ENCODE measurements at places on chromosomes 1 and 21. TPM values are rescaled to one million over a fixed set of nuclear protein-coding genes. Genes with fewer than 3 reads are reported as not detected.
A peak's percentile ranks its signal among the peaks of the same experiment; 100 is the strongest.

GRCh38 chr1:87044840-87045239, 130.4 kb downstream of the HS2ST1 start:
- no peak overlapping the region for H3K27ac ChIP-seq
- H3K36me3 ChIP-seq: no peaks in the 10 kb centered on the region
- H3K27me3 ChIP-seq: no peaks in the 10 kb centered on the region
- peaks cover 16% of the 10 kb centered on the region for H3K4me1 ChIP-seq
- peak; percentile 48 for DNase-seq

CSMD2 gene
- not detected for total RNA-seq

- DNase-seq: no peak
- peaks cover 14% of the 10 kb centered on the region for H3K4me1 ChIP-seq
- peaks cover 1% of the 10 kb centered on the region for H3K36me3 ChIP-seq
- no peak overlapping the region for H3K4me3 ChIP-seq
- no peaks in the 10 kb centered on the region for H3K27me3 ChIP-seq
- no peak overlapping the region for H3K27ac ChIP-seq
Observed at GRCh38 chr1:193068013-193068412, 8.6 kb downstream of the RO60 start.

GRCh38 chr1:237804516-237804915, 86.2 kb downstream of the ZP4 start:
- no peaks in the 10 kb centered on the region for H3K27me3 ChIP-seq
- H3K4me3 ChIP-seq: no peak overlapping the region
- no peak overlapping the region for H3K27ac ChIP-seq
- H3K36me3 ChIP-seq: no peaks in the 10 kb centered on the region
- no peak for DNase-seq

NBPF19 gene
- total RNA-seq: 38.1 TPM

DISC1 gene
- 3.3 TPM for total RNA-seq

GRCh38 chr1:78871249-78871648, 135.3 kb downstream of the ADGRL4 start:
- no peaks in the 10 kb centered on the region for H3K27me3 ChIP-seq
- H3K4me1 ChIP-seq: no peaks in the 10 kb centered on the region
- no peaks in the 10 kb centered on the region for H3K36me3 ChIP-seq
- H3K4me3 ChIP-seq: no peak overlapping the region

DNA sequence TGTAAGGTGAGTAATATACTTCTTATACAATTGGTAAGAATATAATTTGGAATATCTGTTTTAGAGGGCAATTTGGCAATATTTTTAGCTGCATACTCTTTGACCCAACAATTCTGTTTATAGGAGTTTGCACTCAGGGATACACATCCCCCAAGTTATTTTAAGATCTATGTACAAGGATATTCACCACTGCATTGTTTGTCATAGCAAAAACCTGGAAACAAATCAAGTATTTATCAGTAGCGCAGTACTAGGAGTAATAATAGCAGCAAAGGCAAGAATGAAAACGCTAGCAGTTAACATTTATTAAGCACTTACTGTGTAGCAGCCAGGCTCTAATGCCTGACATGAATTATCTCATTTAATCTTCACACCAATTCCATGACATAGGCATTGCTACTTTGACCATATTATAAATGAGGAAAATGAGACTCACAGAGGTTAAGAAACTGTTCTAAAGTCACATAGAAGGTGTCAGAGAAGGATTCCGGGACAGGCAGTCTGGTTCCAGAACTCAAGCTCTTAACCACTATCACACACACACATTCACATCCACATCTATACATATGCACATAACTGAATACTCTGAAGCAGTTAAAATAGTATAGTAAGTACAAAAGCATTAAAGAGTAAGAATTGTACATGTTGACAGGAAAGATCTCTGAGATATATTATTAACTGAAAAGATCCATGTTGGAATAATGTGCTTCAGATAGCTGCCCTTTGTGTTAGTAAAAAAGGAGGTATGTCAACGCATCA, 30.6 kb downstream of the PHC2 start:
- H3K4me3 ChIP-seq: no peak overlapping the region
- no peak for DNase-seq
- H3K36me3 ChIP-seq: no peaks in the 10 kb centered on the region
- peaks cover 7% of the 10 kb centered on the region for H3K27me3 ChIP-seq
- no peak overlapping the region for H3K27ac ChIP-seq

- DNase-seq: no peak
- H3K27ac ChIP-seq: no peak overlapping the region
- no peaks in the 10 kb centered on the region for H3K27me3 ChIP-seq
- no peak overlapping the region for H3K4me3 ChIP-seq
- no peaks in the 10 kb centered on the region for H3K4me1 ChIP-seq
Observed at GRCh38 chr1:245622332-245623014, 467.7 kb downstream of the KIF26B start.

DNA sequence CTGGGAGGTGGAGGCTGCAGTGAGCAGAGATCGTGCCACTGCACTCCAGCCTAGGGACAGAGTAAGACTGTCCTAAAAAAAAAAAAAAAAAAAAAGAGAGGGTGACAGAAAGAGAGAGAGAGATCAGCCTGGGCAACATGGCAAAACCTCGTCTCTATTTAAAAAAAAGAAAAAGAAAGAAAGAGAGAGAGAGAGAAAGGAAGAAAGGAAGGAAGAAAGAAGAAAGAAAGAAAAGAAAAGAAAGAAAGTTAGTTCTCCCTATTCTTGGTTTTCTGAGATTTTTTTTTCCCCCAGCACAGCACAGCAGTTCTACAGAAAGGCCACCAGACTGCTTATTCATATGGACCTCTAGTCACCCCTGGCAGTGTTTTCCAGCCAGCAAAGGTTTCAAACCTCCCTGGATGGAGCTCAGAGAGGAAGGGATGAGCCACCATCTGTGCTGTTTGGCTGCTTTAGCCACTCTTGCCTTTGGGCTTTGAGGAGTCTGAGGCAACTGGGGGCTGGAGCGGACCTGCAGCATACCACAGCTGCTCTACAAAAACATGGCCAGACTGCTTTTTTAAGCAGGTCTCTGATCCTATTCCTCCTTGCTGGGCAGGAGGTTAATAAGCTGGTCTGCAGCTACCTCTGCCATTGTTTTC, 10.6 kb downstream of the S100A6 start:
- H3K4me3 ChIP-seq: no peak overlapping the region
- H3K27me3 ChIP-seq: no peaks in the 10 kb centered on the region
- no peaks in the 10 kb centered on the region for H3K4me1 ChIP-seq
- no peaks in the 10 kb centered on the region for H3K36me3 ChIP-seq

DNA sequence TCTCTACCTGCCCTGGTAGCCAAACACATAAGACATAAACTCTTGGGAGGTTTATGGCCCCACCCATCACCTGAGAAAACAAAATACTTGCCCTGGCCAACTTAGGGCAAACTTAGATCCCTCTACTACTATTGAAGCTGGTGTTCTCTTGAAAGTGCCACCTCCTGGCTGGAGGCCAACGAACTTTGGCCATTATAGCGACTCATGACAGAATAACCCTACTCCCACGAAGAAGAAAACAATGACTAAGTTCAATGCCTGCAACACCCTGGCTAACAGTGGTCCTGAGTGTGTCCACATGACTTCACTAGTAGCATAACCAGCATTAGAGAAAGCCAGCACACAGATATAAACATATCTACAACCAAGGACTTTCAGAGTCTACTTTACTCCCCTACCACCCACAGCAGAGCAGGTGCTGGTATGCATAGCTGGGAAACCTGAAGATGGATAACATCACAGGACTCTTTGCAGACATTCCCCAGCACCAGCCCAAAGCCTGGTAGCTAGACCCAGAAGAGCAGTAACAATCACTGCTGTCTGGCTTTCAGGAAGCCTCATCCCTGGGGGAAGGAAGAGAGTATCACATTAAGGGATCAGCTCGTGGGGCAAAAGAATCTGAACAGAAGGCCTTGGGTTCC, 81.0 kb downstream of the SLC30A10 start:
- no peaks in the 10 kb centered on the region for H3K4me1 ChIP-seq
- no peaks in the 10 kb centered on the region for H3K36me3 ChIP-seq
- H3K27me3 ChIP-seq: no peaks in the 10 kb centered on the region
- H3K4me3 ChIP-seq: no peak overlapping the region
- no peak for DNase-seq

ABCG1 gene
- total RNA-seq: 31.9 TPM

- no peaks in the 10 kb centered on the region for H3K27me3 ChIP-seq
- no peaks in the 10 kb centered on the region for H3K36me3 ChIP-seq
- no peak overlapping the region for H3K4me3 ChIP-seq
Observed at GRCh38 chr1:25999041-25999800, 1.4 kb upstream of the PAFAH2 start.

ERICH3 gene
- 0.46 TPM for total RNA-seq

DNA sequence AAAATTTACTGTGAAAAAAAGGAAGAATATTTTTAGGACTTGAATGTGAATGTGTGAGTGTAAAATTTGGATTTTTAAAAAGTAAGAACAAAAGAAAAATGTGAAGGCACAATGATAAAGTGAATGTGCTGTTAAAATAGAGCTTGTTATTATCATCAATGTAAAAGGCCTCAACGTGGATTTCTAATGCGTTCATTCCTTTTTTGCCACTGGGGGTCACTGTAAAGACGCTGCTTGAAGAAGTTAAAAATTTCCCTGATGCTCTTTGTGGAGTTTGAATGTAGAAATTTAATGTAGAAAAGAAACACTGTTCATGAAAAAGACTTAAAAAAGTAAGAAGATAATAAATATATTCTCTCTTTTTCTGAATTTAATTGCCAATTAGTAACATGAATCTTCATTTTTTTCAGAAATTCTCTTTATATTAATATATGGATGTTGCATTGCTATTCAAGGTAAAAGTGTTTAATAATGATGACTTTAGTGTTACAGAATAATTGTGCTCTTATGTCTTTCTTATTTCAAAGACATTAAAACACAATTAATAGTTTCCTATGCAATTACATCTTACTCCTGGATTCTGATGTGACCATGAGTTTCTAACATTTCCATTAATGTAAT, 161.5 kb downstream of the DNM3 start:
- no peak overlapping the region for H3K4me3 ChIP-seq
- H3K36me3 ChIP-seq: no peaks in the 10 kb centered on the region
- DNase-seq: peak; percentile 66
- H3K4me1 ChIP-seq: no peaks in the 10 kb centered on the region
- no peak overlapping the region for H3K27ac ChIP-seq
- H3K27me3 ChIP-seq: no peaks in the 10 kb centered on the region

DNA sequence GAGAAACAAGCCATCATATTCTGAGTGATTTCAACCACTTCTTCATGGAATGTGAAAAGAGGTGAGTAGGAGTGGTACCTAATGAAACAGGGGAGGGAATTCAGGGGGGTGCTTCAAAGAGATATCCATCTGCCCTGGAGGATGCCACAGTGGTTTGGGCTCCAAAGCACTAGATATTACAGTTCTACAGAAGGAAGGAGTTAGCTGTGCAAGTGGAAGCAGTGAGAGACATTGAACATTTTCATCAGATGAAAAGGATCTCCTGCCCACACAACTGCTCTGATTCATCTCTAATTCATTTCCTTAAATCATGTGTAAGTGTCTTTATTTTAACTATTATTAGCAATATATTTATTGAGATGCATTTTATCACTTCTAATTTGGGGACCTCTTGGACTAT, 2.8 kb upstream of the RGS5 start:
- no peaks in the 10 kb centered on the region for H3K4me1 ChIP-seq
- no peak overlapping the region for H3K4me3 ChIP-seq
- DNase-seq: no peak
- no peak overlapping the region for H3K27ac ChIP-seq
- H3K27me3 ChIP-seq: no peaks in the 10 kb centered on the region

GRCh38 chr1:151311011-151311410, 16.2 kb downstream of the PI4KB start:
- no peak overlapping the region for H3K27ac ChIP-seq
- H3K4me3 ChIP-seq: no peak overlapping the region
- DNase-seq: no peak
- peaks cover 93% of the 10 kb centered on the region for H3K36me3 ChIP-seq
- H3K4me1 ChIP-seq: no peaks in the 10 kb centered on the region

DNA sequence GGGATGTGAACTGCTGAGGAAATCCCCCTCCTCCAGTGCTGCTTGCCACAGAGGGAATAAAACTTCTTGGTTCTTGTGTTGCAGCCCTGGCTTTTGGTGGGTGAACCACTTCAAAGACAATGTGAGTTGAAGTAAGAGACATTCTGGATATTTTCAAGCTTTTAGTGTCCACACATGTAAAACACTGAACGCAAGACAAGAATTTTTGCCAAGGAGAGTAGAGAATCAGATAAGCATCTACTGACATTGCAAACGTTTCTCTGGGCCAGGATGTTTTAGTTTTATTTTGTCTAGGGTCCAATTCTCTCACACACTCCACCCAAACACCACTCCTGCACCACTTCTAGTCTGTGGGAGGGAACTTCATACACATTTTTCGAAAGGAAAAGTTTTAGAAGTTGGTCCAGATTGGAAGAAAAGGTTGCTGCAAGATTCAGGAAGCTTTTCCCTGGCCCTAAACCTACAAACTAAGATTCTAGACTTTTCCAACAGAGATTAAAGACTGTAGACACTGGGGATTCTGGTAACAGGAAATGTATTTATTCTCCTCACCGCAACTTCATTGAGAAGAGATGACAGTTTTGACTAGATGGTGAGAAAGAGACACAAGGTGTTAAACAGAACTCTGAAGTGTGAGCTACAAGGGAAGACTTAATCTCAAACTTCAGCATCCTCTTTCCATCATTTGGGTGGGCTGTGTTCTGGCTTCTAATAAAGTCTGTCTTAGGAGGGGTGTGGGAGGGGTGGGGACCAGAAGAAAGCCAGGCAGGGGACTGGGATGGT, 16.1 kb downstream of the FASLG start:
- H3K4me3 ChIP-seq: no peak overlapping the region
- no peaks in the 10 kb centered on the region for H3K36me3 ChIP-seq
- no peaks in the 10 kb centered on the region for H3K27me3 ChIP-seq
- no peak overlapping the region for H3K27ac ChIP-seq

Measured in B cell (primary cell).